Fibroblast of lung (primary cell): ENCODE measurements at places on chromosomes 5 and 9.
A peak's percentile ranks its signal among the peaks of the same experiment; 100 is the strongest.

DNA sequence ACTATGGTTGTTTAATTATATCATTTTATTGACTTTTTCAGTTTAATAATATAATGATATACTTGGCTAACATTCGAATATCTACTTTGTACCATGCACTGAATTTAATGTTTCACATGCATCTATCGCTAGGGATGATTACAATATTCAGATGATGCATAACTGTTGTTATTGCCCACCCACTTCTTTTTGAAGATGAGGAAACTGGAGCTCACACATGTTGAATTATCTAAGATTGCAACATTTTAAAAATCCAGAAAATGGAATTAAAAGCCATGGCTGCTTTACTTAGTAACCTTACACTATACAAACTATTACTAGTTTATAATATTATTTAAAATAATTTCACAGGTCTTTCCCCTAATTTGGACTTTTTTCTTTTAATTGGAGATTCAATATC, 171.7 kb downstream of the TLR4 start:
- no peak for DNase-seq

GRCh38 chr5:157245476-157245875, 20.4 kb upstream of the CYFIP2 start:
- no peak for DNase-seq

DNA sequence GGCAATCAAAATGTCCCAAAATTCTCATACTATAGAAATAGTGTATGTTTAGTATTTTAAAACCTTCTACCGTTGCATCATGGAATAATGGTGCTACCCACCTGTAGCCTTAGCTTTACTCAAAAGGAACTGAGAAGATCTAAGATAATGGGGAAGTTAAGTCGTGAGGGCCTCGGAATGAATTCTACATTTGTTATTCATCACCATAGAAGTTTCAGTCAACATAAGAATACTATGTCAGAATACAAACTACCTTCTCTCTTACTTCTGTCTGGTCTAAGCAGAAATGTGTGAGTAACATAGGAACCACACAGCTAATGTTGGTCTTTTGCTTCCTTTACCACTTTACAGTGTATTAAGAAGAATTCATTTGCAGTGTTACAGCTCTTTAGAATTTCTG, 43.2 kb downstream of the RFK start:
- DNase-seq = no peak

DNA sequence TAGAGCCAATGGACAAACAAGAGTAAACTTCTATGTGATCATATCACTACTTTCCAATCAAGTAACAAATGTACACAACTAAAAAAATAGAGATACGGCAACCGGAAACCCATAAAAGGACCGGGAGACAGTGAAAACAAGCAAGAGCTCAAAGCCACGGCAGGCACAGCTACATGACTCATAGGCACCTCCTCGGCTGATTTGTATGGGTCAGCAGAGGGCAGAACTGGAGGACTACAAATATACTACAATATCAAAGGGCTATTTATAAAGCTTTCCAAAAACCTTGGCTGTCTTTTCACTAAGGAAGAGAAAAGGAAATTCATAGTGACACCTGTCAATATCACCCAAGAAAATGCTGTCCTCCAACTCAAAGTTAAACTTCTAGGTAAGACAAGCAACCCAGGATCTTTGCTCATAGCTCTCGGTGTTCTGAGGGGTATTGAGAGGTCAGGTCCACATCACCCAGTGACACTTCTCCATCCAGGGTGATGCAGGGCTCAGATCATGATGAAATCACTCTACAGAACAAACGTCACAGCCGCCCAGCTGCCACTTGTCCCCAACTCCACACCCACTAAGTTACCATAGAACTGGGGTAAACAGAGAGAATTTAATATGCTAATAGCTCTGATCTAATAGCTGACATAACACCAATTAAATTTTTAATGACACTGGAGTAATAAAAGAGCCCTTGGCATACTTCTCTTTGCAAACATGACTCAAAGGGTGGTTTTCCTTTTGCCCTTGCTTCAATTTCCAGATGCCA, 41.3 kb downstream of the PFDN1 start:
- DNase-seq = peak; percentile 88

- no peak for DNase-seq
These were observed 590 bp downstream of the HDAC3 start for GRCh38 chr5:141636106-141636412.

DNA sequence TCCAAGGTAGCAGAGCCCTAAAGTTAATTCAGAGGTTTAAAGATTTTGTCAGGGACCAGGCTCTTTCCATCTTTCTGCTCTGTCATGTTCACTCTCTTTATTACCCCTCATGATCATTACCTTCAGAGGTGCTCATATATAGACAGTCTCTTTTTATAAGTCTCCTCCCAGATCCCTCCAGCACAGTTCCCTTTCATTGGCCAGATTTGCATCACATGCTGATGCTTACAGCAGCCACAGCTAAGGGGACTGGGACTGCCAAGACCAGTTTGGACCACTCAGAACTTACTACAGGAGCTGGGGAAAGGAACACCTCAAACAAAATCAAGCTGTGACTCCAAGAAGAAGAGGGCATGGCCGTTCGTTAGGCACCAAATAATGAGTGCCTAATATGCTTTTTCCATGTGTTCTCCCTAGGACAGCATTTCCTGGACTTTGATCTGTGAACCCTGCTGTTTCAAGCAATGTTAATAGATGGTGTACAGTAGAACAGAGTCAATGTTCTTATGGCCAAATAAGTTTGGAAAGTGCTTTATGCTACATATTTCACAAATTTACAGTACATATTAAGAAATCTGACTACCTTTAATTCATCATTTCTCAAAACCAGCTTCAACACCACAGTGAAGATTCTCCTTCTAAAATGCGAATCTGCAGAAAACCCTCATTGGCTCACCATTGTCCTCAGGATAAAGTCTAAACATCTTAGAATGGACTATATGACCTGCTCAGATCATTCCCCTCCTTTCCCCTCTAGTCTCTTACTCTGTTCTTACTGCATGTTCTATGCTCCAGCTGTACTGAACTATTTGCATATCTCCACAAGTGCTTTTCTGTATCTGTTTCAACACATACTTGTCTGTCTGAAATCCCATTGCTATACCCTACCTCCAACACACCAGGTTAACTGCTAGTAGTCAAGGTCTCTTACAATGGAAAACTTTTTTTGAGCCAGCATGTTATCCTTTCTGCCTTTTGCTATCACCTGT, 3.4 kb downstream of the C5orf58 start:
- no peak for DNase-seq

DNA sequence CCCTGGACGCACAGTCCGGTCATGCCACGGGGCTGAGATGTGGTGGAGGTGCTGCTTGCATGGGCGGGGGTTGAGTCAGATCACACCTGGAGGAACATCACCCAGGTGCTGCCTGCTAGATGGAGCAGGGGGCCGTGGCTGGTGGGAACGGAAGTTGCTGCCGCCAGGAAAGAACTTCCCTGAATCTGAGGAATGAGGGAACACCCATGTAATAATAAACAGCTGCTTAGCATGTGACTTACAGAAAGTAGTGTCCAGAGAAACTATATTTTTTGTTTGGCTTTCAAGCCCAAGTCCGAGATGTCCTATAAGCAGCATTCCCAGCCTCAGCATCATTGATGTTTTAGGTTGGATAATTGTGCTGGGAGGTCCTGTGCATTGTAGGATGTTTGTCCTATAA, 27.1 kb upstream of the FAM240B start:
- no peak for DNase-seq

GRCh38 chr5:62111428-62111827, 194.6 kb upstream of the KIF2A start:
- no peak for DNase-seq
